ENCODE measurements at places on chromosomes 16 and 17.

- no peak for DNase-seq
These were observed 993.5 kb downstream of the CDH8 start for GRCh38 chr16:61042737-61043136.

- no peak for DNase-seq
These were observed 16.3 kb upstream of the DPEP1 start for GRCh38 chr16:89596957-89597649.

DNA sequence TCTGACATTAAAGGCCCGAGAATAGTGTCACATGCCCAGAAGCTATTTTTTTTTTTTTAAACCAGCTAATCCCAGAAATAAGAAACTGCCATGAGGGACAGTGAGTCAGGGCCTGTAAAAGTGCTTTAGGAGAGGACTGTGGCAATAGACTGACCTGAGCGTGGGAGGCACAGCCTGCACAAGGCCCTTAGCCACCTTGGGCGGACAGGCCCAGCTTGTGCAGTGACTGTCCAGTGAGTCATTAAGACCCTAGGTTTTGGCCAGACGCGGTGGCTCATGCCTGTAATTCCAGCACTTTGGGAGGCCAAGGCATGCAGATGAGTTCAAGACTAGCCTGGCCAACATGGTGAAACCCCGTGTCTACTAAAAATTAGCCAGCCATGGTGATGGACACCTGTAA is 343.0 kb upstream of the ZFHX3 start:
- no peak for DNase-seq

- no peak for DNase-seq
These were observed 14.4 kb downstream of the SNN start for GRCh38 chr16:11682655-11683096.

- DNase-seq: no peak
These were observed 27.5 kb downstream of the MYLK3 start for GRCh38 chr16:46720619-46721018.

GRCh38 chr16:53153130-53153529 is 98.3 kb downstream of the CHD9 start:
- DNase-seq: no peak

DNA sequence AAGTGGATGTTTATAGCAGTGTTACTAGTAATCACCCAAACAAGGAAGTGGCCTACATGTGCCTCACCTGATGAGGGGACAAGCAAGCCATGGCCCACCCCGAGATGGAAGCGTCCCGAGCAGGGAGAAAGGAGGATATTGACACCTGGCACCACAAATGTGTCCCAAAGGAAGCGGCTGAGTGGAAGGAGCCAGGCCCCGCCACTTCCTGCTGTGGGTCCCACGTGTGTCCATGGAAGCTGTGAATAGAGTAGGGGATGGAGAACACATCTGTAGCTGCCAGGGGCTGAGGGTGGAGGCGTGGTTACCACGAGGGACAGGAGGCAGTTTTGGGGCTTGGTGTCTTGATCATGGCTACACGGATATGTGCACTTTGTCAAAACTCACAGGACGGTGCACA is 49.2 kb downstream of the KCNJ12 start:
- DNase-seq: no peak

DNA sequence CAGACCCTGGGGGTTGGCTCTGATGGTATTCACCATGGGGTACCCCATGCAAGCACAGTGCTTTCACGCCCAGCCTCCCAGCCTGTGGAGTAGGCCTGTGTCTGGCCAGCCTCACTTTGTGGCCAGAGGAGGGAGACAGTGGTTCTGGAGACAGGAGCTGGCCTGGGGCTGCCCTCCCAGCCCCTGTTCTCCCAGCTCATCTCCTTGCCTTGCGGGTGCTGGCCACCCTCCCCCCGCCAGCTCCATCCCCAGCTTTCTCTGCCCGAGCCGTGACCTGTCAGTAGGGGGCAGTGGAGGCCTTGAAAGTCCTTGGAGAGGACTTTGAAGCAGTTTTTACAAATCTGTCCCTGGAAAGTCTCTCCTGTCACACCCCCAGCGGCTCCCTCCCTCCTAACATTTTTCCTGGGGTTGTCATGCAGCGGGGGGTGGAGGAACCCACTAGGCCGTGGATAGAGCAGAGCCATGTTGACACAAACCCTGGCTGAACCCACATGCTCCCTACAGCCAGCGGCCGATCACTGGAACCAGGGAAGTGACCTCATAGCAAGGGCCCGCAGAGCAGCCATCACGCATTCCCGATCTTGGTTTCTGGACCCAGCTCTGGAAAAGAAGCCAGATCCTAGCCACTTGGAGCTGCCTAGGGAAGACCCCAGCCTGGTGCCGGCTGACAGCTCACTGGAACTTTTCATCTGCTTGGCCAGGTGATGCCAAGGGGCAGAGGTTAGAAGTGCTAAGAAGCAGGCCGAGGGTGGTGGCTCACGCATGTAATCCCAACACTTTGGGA is 289.4 kb downstream of the SEC14L1 start:
- DNase-seq: peak; percentile 74

DNA sequence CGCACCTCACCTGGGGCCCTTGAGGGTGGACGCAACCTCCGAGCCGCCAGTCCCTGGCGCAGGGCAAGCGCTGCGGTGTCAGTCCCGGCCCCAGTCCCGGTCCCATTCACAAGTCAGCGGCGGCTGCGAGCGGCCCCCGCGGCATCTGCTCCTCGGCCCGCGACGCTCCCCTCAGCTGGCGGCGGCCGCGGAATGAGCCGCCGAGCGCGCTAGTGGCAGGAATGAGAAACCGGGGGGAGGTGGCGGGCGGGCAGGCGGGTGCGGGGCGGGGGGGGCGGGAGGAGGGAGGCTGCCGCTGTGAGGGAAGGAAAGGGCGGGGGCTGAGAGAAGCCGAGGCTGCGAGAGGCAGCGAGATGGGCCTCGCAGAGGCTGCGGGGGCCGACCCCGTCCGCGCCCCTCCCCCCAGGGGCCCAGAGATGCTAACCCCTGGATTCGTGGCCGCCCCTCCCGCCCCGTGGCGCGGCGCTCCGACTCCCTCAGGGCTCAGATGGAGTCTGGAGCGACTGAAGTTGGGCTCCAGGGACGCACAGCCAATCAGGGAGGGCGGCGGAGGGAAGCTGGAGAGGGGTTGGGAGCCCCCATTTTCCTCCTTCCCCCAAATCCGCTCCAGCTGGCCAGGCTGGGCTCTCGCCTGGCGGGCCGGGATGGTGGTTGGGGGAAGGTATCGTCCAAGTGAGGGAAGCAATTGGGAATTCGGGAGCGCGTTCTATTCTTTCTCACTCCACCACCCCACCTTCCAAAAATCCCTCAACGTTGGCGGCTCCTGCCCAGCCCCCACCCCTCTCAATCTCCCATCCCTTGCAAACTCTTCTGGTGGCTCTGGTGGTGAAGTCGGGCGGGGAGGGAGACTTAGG is at the start of gene CDH11:
Gene CDH11 (minus strand): TSS at position 194 of the 854 bp plus-strand sequence. CDS start 117,194 bp downstream, outside the sequence.
- DNase-seq: no peak

DNA sequence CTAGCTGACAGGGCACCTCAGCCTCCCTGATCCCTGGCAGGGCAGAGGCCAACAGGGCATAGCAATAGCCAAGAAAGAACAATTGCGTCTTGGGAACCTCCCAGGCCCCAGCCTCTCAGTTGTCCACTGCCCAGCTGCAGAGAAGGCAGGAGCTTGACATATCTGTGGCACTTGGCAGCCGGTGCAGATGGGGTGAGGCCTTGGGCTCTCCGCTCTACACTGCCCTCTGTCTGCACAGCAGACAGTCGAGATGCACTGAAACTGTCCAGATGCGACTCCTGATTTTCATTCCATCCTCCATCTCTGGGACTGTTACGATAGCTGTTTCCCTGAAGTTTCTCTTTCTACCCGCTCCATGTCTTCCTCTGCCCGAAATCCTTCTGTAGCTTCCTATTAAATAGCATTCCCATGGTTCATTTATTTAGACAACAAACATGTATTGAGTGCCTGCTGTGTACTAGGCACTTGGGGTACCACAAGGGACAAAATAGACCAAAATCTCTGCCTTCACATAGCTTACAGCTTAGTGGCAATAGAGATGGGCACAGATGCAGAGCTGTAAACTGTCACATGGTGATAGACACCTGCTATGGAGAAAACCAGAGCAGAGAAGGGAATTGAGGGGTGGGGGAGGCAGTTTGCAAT is 3.3 kb downstream of the POLR3E start:
- no peak for DNase-seq

DNA sequence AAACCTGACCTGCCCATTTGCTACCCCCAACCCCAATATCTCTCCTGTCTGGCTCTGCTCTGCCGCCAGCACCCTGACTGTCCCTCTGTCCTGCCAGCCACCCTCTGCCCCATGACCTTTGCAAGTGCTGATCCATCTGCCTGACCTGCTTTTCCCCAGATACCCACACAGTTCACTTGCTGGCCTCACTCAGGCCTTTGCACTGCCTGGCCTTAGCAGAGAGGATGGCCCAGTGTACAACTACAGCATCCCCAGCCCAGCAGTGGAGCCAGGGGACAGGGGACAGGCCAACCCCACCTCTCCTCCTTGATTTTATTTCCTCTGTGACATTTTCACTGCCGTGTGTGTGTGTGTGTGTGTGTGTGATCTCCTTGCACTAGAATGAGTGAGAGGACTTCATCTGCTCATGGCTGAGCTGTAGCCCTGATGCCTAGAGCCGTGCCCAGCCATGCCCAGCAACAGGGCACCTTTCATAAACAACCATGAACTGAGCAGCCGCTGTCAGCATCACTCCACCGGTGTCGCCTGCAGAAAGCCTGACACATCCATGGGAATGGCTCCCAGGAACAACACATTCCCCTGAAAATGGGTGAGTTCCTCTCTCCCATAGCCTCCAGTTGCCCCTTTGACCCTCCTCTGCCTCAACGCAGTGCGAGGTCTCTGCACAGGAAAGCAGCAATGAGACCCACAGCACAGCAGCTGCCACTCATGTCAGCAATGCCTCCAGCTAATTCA is 36.0 kb upstream of the RBFOX3 start:
- DNase-seq: no peak

- peak; percentile 25 for DNase-seq
These were observed 586 bp downstream of the GLYR1 start for GRCh38 chr16:4846503-4846900.
